ENCODE measurements at places on chromosomes 12 and 14.
A peak's percentile ranks its signal among the peaks of the same experiment; 100 is the strongest.

GRCh38 chr14:99853206-99853605 is 60.0 kb downstream of the EML1 start:
- DNase-seq: no peak

- peak; percentile 17 for DNase-seq
Measured at GRCh38 chr12:94092516-94093241, 55.7 kb upstream of the PLXNC1 start.

GRCh38 chr12:42237853-42238239 is 202 bp downstream of the YAF2 start:
- no peak for DNase-seq

- DNase-seq: peak; percentile 83
Measured at GRCh38 chr12:12901158-12901791, 9.9 kb downstream of the GPRC5A start.

- DNase-seq: no peak
Measured at GRCh38 chr12:103114296-103115055, 157.0 kb downstream of the ASCL1 start.

DNA sequence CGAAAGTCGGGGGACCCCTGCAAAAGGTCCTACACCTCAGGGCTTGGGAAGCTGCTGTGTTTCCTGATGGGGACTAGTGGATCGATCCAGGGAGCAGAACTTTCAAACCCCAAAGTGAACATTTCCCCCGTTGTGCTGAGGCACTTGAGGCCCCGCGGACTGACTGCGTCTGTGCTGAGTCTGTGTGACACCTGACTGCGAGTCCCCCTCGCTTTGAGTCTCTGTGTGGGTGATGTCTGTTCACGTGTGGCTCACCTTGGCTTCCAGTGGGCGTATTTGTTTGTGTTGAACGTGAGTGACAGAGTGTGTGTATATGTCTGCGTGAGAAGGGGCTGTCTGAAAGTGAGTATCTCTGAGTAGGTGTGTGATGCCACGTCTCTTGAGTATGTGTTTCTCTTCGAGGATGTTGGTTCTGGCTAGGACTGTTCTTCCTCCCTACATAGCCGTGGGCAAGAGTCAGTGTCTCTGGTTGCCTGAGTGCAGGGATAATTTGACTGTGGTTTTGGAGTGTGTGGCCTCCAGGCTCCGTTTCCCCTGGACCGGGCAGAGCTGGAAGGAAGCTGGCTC is 1.3 kb downstream of the TEAD4 start:
- DNase-seq: peak; percentile 62

DNA sequence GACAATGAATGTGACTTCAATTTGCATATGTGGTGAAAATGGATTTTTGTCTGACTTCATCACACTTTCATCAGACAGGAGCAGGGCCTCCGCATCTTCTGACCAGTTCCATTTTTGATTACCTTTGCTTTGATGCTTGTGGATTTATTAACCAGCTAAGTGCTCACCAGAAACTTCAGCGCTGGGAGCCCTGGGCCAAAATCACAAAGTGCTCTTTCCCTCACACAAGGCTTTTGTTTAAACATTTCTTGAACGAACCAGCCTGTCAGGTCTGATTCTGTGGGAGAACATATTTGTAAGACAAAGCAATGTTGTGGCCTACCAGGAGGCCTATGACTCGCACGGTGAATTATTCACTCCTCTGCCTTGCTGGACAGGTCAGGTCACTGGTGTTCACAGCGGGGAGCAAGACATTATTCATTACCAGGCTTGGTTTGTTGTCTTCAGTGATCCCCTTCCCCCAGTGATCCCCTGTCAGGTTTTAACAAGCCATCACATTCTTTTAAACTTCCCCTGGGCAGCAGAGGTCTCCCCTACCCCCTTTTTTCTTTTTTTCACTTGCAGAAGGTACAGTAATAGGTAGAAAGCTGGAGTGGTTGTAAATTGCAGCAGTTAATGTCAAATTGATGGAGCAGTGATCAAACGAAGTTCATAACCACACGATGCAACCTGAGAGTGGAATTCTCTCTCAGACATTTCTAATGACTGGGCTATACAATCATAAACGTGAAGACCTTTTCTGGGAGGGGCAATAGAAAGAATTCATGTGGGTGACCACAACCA is 167.5 kb upstream of the PRICKLE1 start:
- peak; percentile 88 for DNase-seq

DNA sequence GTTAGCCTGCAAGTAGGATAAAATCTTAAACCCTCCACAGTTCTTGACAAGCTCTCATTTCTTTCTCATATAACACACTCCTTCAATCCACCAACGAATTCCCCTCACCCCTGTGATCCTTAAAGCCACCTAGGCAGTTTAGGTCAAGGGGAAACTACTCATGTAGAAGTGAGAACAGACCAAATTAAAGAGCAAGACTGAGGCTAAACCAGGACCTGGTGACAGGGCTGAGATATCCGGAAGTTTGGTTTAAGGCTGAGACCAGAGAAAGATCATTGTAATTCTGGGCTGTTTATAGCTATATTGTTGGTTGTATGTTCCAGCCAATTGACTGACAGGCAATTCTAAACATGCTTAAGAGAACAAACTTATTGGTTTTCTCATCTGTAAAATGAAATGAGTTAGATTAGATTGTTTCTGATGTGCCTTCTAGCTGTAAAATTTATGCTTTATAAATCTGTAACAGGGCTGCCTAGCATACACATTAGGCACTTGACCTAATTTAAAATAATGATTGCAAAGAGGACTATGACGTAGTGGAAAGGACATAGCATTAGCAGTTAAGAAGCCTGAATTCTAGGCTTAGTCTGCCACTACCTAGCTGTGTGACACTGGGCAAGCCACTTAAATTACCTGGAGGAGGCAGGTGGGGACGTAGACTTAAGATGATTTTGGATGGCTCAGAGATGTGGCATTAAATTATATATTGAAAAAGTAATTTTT is 53.9 kb upstream of the PTGR2 start:
- DNase-seq: no peak

DNA sequence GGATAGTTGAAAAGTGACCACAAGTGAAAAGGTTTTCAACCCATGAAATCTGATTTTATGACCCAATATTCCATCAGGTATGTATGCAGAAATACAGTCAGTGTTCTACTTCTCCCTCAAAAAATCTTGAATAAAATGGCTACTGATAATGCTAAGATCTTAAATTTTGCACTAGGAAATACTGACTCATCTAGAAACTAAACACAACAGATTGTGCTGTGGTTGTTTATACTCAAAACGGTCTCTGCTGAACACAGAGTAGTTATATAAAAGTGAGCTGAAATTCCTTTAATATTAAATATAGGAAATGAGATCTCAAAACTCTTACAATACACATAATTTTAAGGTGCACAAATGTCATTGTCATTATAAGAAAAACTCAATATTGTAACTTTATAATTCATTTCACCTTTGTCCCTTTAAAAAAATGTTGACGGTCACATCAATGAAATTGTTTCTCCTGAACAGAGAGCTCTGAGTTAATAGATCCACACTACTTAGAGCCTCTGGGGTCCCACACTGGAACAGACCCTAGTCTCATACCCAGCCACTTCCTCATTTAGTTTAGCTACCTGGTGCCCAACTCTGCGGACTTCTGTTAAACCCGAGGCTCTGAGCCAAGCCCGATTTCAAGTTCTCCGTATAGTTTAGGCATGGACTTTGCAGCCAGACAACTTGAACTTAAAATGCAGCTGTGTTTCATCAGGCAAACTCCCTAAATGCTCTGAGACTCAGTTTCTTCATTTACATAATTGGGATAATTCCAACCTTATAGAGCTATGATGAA is 9.3 kb downstream of the COCH start:
- DNase-seq: no peak

DNA sequence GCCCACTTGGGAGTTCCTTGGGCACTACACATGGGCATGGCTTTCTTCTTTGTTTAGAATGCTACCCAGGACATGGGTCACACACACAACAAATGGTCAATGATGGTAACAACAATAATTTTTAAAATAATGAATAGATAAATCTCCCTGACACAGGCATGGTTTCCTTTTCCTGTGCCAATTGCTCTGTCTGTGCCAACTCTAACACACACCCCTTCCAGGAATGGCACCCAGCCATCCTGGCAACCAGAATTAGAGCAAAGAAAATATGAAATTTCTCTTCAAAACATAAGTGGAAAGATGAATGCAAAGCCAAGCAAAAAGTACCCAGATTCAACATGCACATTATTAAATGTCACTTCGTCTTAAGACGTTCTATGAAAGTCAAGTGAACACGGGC is 104.9 kb upstream of the SOX5 start:
- no peak for DNase-seq

- DNase-seq: no peak
Measured at GRCh38 chr14:90511795-90512328, 115.0 kb downstream of the CALM1 start.

DNA sequence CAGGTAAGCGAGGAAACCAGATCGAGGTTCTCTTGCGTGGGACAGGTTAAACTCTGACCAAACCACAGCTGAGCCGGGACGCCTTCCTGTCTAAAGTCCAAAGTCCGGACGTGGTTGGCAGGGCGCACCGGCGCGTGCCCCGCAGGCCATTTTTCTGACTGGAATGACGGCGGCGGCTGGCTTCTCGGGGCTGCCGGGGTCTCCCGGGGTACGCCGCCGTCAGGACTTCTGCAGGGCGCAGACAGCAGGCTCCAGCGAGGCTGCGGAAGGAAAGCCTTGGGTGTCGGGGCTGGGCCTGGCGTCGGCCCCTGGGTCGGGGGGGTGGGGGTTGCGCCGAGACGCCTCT is 32.8 kb downstream of the MIA2 start:
- DNase-seq: peak; percentile 50

DNA sequence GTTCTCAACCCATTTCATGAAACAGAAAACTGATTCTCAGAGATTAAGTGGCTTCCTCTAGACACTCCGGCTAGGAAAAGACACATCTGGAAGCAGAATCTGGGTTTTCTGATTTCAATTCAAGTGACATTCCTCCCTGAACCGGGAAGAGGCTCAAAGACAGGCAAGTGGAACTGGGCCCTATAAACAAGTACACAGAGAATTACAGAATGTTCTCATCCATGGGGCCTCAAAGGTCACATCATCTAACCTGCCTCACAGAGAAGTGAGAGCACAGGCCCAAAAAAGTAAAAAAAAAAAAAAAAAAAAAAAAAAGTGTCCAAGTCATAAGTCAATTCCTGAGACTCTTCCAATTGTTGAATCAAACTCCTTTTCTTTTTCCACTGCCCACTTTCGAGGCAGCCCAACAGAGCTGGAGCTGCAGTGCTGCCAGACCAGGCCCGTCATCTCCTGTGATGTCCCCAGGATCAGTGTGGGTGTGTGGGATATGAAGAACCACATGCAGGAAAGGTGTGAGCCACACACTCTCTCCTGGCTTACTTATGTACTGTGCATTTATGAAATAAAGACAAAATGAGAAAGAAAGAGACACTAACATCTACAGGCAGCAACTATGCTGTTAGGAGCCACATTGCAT is 2.8 kb upstream of the KRT1 start:
- no peak for DNase-seq

DNA sequence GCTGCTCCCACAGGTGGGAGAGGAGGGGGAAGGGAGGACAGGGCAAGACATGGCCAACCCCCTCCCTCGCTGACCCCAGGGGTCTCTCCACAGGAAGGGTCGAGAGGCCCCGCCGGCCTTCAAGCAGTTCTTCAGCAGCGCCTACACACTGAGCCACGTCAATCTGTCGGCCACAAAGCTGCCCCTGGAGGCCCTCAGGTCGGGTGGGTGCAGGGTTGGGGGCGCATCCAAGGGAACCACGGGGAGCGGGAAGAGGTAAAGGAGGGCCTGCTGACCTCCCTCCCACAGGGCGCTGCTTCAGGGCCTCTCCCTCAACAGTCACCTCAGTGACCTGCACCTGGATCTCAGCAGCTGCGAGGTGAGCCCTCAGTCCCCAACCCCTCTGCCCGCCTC is 6.1 kb downstream of the CARMIL3 start:
- DNase-seq: no peak

Data from RPMI7951 (cell line).